B cell (primary cell): ENCODE measurements at places on chromosomes 3 and 15.

GRCh38 chr15:66237513-66238235 is 15.9 kb downstream of the MEGF11 start:
- no peak for DNase-seq

GRCh38 chr3:101938262-101938847 is 89.0 kb downstream of the NFKBIZ start:
- DNase-seq: peak; percentile 66

DNA sequence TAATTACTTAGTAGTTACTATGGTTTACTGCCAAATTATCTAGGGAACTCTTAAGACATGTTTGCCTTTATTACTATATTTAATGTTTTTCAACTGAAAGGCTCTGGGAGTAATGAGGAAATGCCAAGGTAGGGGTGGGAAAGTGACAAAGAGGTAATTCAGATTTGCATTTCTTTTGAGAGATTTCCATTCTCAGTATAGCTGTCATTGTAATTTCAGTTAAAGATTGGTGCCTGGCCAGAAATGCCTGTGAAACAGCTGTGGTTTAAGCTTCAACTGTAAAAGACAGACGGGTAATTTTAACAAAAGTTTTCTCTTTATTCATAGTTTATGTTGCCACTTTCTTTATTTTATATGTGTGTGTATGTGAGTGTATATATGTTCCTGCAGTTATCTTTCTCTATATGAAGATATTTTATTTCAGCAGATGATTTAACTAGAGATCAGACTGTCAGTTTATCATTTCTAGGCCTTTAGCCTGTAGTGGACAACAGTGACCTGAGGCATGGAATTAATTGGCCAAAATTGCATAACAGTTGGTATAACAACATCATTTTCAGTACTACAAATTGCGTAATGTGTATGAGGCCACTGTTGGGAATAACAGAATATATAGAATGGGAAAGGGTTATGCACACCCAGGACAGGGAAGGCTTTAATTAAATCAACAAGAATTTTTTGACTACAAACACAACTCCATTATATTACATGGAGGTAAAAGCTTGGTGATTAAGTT is 119.0 kb downstream of the BBX start:
- no peak for DNase-seq

- peak; percentile 30 for DNase-seq
Observed at GRCh38 chr3:170909129-170909903, 879 bp upstream of the EIF5A2 start.

GRCh38 chr3:124034016-124034843 is 42.3 kb upstream of the ROPN1 start:
- peak; percentile 22 for DNase-seq

- no peak for DNase-seq
Observed at GRCh38 chr15:28977377-28978010, 91.7 kb downstream of the APBA2 start.

- DNase-seq: no peak
Observed at GRCh38 chr3:53496984-53497383, 2.6 kb downstream of the CACNA1D start.

DNA sequence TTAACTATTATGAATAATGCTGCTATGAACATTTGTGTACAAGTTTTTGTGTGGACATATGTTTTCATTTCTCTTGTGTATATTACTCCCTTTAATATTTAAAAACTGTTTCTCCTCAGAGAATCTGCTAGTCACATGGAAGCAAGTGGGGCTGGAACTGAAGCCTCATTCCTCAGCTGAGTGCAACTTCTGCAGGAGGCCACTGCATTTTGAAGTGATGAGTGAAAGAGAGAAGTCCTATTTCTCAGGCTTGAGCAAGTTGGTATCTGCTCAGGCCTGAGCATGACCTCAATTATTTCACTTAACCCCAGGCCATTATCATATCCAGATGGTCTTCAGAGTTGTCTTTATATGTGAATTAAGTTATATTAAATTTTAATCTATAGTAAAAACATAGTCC is 11.5 kb downstream of the TLR9 start:
- no peak for DNase-seq

- no peak for DNase-seq
Observed at GRCh38 chr3:132486099-132486498, 68.8 kb downstream of the DNAJC13 start.

GRCh38 chr3:5133239-5134018 is 11.3 kb downstream of the ARL8B start:
- DNase-seq: no peak

DNA sequence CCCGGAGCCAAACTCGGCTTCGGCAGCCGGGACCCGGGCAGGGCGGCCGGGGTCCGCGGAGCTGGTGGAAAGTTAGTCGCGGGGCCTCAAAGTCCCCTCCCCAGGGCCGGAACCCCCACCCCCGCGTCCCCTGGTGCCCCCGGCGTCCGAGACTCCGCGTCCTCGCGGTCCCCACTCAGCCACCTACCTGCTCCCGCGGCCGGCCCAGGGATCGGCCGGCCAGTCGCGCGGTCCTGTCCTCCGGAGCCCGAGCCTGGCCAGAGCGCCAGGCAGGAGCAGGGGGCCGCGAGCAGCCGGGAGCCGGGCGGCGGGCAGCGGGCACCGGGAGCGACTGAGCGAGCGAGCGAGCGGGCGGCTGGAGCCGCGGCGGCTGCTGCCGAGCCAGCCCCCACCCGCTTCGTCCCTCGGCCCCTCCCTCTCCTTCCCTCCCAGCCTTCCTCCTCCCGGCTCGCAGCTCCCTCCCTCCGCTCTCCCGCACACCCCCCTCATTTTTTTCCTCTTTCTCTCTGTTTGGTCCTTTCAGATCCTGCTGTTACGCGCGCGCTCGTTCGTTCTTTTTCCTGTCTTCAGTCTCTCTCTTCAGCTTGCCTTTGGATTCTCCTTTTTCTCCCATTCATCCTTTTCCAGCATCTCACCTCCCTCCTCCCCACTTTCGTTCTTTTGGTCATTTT is at the start of gene MEGF11:
Gene MEGF11, minus strand, starts transcription at position 333 of the 671 bp plus-strand sequence. CDS start 125,347 bp downstream, outside the sequence.
- no peak for DNase-seq

- peak; percentile 77 for DNase-seq
Observed at GRCh38 chr3:138935863-138936740, 10.8 kb downstream of the FOXL2 start.

DNA sequence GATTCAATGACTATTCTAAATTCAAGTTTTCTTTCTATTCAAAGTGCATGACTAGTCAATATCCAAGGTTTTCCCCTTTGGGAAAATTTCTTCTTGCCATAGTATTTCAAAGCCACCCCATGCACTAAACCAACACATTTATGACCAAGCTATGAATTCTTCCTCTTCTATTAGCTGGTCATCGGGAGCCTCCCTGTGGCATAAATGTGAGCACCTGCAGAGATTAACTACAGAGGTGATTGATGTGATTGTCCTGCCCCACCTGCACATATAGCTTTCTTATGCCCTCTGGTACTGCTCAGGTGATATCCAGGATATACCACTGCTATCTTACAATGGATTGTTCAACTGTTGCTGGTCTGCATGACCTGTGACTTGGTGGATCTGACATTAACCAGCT is 694.9 kb downstream of the ZBBX start:
- DNase-seq: no peak

GRCh38 chr3:55246033-55246432 is 241.1 kb downstream of the WNT5A start:
- no peak for DNase-seq

GRCh38 chr3:112606098-112606497 is 34.8 kb downstream of the CCDC80 start:
- no peak for DNase-seq

- DNase-seq: no peak
Observed at GRCh38 chr3:133843634-133844033, 38.0 kb downstream of the SRPRB start.

- DNase-seq: no peak
Observed at GRCh38 chr3:175224051-175224450, 364.9 kb downstream of the NAALADL2 start.

DNA sequence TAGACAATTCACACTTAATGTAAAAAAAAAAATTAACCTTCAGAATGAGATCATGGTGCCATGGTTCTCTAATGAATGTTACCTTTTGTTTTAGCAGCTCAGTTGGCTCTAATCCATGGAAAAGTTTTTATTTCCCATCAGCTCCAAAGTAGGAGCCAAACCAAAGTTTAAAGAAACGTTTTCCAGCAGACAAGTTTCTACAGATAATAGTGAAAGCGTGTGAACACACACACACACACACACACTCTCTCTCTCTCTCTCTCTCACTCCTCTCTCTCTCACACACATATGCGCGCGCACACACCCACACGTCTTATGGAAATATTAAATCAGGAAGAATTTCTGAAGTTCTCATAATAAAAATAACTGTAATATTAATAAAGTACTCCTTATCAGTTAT is 46.9 kb downstream of the MBNL1 start:
- no peak for DNase-seq

- no peak for DNase-seq
Observed at GRCh38 chr15:62878070-62878469, 164.5 kb upstream of the TPM1 start.

GRCh38 chr3:37094636-37095035 is 79.7 kb downstream of the LRRFIP2 start:
- DNase-seq: no peak

- DNase-seq: no peak
Observed at GRCh38 chr3:73010158-73010557, 13.5 kb downstream of the PPP4R2 start.

DNA sequence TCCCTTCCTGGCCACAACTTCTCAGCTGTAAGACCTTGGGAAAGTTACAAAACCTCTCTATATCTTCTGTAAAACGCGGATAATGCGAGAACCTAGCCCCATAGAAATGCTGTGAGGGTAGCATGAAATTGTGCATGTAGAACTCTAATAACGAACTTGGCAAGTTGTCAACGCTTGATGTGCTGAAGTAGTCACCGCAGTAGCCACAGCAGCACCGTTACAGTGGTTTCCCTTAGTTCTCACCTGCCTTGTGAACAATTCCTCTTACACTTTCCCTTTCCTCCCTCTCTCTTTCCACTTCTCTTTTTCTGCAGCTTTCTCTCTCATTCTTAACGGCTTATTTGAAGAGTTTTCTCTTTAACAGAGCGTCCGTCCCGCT is 447 bp upstream of the SHQ1 start:
- DNase-seq: no peak

- no peak for DNase-seq
Observed at GRCh38 chr3:189646853-189647542, 15.8 kb downstream of the TP63 start.

GRCh38 chr3:35746492-35746891 is 107.2 kb downstream of the ARPP21 start:
- no peak for DNase-seq

GRCh38 chr3:65534805-65535204 is 503.9 kb downstream of the MAGI1 start:
- no peak for DNase-seq
